ENCODE measurements at places on chromosomes 13 and 19.

DNA sequence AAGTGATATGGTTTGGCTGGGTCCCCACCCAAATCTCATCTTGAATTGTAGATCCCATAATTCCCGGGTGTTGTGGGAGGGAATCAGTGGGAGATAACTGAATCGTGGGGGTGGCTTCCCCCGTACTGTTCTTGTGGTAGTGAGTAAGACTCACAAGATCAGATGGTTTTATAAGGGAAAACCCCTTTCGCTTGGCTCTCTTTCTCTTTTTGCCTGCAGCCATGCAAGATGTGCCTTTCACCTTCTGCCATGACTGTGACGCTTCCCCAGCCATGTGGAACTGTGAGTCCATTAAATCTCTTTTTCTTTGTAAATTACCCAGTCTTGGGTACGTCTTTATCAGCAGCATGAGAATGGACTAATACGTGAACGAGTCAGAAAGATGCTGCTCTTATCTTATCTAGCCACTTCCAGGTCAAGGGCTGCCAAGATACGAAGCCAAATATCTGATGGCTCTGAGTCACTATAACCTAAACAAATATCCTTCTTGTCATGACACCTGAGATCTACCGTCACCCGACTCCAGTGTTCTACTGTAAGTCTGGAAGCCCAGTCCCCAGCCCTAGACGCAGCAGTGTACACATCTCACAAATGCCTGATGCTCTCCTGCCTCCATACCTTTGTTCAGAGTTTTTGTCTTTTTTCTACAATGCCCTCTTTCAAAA lies 45.9 kb downstream of the SLC15A1 start:
- no peak for DNase-seq

DNA sequence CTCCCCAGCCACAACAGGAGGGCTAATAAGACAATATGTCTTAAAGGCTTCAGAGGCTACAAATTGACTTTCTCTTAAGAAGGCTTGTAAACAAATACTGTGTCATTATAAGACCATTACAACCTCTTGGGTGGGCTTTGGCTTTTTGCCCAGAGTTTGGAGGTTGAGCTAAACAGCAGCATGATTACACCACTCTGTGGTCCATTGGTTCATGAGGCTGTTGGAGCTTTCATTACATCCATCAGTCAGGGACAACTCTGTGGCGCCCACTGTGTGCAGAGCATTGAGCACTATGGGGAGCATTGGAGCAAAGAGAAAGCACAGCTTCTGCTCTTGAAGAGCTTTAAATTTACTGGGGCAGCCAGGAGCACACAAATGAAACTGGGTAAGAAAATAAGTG lies 75.9 kb downstream of the TNFSF11 start:
- no peak for DNase-seq

DNA sequence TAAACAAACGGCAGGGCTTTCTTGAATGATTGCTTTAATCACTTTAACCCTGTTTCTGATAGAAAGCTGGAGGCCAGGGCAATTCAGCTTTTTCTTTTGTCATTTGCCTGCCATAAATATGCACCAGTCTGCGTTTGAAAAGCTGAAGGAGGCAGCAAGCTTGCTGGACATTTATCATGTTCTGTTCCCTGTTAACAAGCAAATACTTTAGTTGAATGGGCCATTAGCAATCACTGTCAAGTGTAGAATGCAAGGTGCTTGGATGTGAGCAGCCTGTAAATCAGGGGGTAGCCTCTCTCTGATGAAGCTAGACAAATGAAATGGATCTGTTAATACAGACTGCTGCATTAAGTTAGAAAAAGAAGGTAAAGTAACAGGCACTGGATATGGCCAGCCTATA lies 7.6 kb downstream of the EFNB2 start:
- DNase-seq, result no peak

DNA sequence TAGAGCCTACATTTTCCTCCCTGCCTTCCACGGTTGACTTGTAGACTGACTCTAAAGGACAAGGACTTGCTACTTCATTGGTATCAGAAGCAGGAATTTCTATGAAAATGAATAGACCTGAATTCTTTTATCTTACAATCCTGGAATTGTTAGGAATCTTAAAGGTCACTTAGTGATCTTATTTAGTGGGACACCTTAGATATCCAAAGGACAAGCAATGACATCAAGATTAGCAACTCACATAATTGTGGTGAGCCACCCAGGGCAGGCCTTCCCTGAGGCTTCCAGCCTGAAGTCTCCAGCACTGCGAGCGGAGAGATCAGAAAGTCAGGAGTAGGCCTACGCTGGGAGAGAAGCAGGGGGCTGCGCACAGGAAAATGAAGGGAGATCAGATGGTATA lies 37.8 kb downstream of the KLF5 start:
- no peak for DNase-seq

- DNase-seq, result no peak
Measured at GRCh38 chr13:75764251-75764925, 128.3 kb downstream of the LMO7 start.

DNA sequence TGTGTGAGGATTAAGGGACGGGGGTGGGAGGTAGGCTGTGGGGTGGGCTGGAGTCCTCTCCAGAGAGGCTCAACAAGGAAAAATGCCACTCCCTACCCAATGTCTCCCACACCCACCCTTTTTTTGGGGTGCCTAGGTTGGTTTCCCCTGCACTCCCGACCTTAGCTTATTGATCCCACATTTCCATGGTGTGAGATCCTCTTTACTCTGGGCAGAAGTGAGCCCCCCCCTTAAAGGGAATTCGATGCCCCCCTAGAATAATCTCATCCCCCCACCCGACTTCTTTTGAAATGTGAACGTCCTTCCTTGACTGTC lies 5.5 kb downstream of the FOSB start:
- no peak for DNase-seq

DNA sequence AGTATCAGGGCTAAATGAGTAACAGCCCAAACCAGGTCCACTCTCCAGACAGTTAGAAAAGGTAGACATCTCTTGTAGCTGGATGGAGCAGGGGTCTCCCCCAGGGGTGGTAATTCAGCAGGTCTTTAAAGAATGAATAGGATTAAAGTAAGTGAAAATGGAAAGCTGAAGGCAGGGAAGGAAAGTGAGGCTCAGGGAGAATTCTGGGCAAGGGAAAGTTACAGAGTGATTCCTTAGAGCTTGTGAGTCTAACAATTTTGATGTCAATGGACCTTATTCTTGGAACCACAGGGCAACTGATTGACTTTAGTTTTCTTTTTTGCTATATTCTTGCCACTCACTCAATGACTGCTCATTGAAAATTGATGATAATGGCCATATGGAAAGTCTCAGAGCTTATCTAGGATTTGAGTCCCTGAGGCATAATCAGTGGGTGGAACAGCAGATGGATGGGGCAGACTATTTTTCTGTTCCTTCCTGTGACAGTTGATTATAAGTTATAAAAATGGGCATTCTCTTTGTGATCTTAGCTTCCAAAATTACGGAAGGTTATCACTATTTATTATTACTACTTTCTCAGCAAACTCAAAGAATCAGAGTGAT lies 76.9 kb downstream of the LRCH1 start:
- no peak for DNase-seq

DNA sequence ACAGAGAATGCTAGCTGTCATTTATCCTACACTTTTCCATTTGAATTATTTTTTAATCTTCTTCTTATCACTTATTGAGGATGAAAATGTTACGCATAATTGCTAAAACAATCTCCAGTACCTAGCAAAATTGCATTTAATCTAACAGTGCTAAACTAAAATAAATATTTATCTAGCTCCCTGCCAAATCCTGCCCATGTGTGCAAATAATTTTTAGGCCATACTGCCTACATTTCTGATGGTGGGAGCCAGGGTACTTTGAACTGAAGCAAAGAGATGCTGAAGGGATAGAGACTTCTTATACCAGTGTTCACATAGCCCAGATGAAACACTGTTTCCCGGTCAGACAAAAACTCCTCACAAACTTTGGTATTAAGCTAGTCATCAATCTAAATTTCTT lies 1268.7 kb upstream of the PCDH20 start:
- no peak for DNase-seq

- no peak for DNase-seq
Measured at GRCh38 chr13:89380101-89380500, 1708.9 kb downstream of the SLITRK5 start.

DNA sequence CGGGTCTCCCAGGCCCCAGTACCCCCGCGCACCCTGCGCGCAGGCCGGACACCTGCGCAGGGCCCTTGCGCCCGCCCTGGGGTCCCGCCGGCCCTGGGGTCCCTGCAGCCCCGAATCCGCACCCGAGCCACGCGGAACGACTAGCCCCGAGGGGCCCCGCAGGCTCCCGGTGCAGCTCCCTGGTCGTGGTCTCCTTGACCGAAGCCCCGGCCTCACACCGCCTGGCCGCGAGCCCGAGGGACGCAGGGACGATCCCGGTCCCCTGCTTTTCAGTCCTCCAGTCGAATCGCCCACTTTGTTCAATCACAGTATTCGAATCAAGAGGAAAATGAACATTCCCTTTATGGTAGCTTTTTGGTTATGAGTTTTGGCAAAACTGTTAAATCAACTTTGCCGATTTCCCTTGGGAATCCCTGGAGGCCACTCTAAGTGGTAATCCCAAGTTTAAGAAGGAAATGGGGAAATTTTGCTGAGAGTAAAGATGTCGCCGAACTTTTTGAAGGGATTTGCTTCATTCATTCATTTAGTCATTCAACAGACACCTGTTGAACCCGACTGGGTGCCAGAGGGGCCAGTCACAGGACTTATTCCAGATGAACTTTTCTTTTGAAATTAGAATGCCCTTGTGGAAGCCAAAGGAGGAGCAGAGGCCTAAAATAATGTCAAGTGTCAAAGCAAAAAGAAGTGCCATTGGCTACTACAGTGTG lies 75.0 kb downstream of the ZIC5 start:
- DNase-seq, result no peak

DNA sequence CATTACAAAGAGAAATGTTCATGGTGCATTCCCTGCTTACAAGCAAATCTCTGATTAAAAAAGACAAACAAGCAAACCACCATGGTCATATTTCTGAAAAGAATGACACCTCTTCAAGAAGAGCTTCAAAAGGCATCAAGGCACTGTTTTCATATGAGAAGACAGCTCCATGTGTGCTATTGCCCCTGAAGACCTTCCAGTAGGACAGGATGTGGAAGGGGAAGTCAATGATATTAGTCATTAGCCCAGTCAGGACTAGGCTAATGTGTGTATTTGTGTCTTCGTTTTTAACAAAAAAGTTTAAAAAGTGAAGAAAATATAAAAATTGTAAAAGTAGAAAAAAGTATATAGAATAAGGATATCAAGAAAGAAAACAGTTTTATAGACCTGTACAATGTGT lies 534.7 kb upstream of the ARGLU1 start:
- no peak for DNase-seq

GRCh38 chr19:6060600-6061375 lies 49.5 kb downstream of the RFX2 start:
- no peak for DNase-seq

GRCh38 chr19:19103167-19103566 lies 35.1 kb downstream of the TMEM161A start:
- no peak for DNase-seq

DNA sequence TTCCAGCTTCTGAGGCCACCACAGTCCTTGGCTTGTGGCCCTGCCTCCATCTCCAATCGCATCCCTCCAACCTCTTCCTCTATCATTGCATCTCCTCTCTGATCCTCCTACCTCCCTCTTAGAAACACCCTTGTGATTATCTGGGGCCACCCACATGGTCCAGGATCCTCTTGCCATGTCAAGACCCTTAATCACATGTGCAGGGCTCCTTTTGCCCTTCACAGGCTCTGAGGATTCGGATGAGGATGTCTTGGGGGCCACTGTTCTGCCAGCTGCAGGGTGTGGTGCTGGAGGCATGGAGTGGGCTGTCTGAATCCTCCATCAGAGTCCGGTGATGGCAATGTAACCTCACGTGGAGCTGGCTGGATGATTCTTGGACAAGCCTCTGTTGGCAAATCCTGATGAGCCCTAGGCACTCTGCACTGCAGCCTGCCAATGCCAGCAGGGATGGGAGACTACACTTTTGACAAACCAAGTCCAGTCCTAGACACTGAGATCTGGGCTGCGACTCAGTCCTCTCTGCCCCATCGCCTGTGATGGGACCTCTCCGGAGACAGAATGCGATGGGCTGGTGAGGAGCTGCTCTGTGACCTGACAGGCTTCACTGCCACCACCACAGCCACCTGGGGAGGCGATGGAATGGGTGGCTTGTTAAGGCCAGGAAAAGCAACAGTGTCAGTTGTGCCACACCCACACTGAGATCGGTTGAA lies 61.2 kb downstream of the CCDC70 start:
- no peak for DNase-seq

GRCh38 chr13:38173403-38173802 lies 176.2 kb upstream of the UFM1 start:
- DNase-seq, result no peak

DNA sequence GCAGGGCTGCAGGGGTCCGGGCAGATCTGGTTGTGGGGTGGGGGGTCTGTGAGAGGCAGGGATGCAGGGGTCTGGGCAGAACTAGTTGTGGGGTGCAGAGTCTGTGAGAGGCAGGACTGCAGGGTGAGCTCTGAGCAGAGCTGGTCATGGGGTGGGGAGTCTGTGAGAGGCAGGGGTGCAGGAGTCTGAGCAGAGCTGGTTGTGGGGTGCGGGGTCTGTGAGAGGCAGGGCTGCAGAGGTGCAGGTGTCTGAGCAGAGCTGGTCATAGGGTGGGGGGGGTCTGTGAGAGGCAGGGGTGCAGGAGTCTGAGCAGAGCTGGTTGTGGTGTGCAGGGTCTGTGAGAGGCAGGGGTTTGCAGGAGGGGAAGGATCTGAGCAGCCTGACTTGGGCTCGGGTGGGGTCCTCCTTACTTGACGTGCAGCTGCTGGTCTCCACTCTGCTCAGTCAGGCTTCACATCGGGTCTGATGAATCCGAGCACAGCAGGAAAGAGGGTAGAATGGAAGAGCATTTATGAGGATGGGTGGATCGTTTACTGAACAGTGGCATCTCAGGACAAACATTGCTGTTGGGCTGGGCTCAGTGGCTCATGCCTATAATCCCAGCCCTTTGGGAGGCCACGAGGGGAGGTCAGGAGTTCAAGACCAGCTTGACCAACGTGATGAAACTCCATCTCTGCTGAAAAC lies 31.2 kb downstream of the IGFL2 start:
- DNase-seq, result no peak

- no peak for DNase-seq
Measured at GRCh38 chr13:20191311-20192157, 1.2 kb downstream of the GJB2 start.

DNA sequence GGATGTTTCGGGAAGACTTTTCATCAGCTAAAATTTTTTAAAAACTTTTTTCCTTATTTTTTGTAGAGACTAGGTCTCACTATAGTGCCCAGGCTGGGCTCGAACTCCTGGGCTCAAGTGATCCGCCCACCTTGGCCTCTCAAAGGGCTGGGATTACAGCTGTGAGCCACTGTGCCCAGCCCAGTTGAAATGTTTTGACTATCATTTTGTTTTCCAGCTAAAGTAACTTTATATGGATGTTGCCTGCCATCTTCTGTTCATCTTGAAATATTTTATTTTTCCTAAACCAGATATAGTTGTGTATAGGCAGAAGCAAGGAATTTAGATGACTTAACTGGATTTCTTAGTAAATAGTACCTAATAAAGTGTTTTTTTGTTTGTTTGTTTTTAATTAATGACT lies 7.0 kb downstream of the CAB39L start:
- no peak for DNase-seq

- DNase-seq, result no peak
Measured at GRCh38 chr13:106161146-106161545, 374.3 kb downstream of the EFNB2 start.

GRCh38 chr13:111171629-111172028 lies 56.5 kb downstream of the ARHGEF7 start:
- DNase-seq, result no peak

Measured in naive thymus-derived CD8-positive, alpha-beta T cell (primary cell).